ENCODE measurements at places on chromosomes 3 and 15.

DNA sequence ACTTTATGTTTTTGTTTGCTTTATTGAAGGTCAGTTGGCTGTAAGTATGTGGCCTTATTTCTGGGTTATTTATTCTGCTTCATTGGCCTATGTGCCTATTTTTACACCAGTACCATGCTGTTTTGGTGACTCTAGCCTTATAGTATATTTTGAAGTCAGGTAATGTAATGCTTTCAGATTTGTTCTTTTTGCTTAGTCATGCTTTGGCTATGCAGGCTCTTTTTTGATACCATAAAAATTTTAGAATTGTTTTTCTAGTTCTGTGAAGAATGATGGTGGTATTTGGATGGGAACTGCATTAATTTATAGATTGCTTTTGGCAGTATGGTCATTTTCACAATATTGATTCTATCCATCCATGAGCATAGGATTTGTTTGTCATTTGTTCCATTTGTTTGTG is 63.5 kb upstream of the TTC14 start:
- DNase-seq, result no peak

DNA sequence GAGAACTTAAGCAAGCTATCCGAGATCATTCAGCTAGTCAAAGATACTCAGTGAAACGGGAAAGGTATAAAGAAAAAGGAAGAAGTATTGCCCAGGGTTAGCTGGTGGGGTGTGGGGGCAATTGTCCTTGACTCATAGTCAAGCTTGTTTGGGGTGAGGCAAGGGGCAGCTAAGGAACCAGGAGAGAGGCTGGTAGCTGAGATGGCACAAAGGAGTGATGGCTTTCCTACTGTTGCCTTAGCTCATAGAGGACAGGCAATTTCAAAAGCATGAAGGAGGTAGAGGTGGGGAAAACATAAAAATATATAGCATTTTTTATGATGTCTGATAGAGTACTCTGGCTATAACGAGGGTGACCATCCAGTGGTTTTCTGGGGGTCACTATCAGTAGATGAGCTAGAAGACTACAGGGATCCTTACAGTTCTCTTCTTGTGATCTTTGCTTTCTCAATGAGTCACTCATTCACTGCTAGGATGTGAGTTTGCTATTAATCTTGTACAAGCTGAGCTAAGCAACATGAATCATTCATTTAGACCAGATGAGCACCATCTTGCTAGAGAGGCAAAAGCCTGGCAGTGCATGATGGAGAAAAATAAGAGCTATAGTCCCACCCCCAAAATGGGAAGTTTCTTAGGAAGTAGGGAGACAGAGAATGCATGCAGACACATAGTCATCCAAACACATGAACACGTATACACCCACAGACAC is 207.1 kb upstream of the PFN2 start:
- DNase-seq, result peak; percentile 79

DNA sequence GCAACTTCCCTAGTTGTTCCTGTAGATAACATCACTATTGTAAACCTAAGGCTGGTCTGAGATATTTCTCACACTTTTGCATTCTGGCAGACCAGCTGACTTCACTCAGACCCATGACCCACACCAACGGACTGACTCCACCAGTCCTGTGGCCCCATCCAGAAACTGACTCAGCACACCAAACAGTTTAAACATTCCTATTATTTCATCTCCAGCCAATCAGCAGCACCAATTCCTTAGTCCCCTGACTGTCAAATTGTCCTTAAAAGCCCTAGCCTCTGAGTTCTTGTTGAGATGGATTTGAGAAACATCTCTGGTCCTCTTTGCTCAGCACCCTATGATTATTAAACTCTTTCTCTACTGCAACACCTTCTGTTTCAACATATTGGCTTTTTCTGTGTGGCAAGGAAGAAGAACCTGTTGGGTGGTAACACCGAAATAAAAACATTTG is 12.2 kb upstream of the IDH2 start:
- no peak for DNase-seq

DNA sequence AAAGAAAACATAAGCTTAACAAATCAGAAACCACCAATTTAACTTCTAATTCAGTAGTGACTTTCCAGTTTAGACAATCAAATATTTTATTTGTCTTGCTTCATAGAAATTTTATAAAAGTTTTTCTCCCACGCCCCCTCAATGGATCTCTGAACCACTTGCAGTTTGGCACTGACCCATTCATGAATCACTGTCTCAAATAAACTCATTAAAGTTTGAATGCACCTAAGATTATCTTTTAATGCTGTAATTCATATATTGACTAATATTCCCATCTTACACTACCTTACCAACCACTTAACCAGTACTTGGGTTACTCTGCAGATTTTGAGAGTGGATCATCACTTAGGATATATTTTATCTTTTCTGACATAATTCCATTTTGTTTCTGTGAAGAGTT is 880.2 kb downstream of the OTOL1 start:
- no peak for DNase-seq

DNA sequence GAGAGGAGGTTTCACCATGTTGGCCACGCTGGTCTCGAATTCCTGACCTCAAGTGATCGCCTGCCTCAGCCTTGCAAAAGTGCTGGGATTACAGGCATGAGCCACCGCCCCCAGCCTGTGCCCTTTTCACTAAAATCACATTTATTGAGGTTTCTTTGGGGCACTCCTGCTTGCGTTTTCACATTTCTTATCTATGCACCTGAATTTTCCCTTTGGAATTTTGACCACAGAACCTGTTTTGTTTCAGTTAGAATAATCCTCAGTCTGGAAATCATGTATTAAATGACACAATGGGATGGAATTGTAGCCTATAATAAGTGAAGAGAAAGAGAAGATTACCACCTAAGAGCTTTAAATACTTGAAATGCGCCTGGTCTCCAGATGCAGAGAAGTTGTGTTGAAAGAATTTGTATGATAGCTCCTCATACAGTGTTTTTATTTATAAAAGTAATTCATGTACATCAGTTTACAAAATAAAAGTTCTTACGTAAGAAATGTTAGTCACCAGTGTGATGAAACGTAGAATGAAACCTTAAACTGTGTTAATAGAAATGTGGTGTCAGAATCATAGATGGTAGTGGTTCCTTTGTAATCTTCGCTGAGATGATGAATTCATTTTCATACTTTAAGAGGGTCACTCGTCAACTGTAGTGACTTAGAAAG is 107.0 kb downstream of the TCF12 start:
- peak; percentile 77 for DNase-seq

- no peak for DNase-seq
These were observed 18.5 kb upstream of the VPS39 start for GRCh38 chr15:42226648-42227047.

GRCh38 chr3:52182691-52183090 is 15.3 kb upstream of the ALAS1 start:
- DNase-seq, result no peak

- no peak for DNase-seq
These were observed 8.9 kb downstream of the CFAP20DC start for GRCh38 chr3:59040902-59041301.

- peak; percentile 85 for DNase-seq
These were observed 79.7 kb downstream of the FBN1 start for GRCh38 chr15:48565560-48566482.

- DNase-seq, result no peak
These were observed 116.9 kb upstream of the NSMCE3 start for GRCh38 chr15:29386523-29386922.

DNA sequence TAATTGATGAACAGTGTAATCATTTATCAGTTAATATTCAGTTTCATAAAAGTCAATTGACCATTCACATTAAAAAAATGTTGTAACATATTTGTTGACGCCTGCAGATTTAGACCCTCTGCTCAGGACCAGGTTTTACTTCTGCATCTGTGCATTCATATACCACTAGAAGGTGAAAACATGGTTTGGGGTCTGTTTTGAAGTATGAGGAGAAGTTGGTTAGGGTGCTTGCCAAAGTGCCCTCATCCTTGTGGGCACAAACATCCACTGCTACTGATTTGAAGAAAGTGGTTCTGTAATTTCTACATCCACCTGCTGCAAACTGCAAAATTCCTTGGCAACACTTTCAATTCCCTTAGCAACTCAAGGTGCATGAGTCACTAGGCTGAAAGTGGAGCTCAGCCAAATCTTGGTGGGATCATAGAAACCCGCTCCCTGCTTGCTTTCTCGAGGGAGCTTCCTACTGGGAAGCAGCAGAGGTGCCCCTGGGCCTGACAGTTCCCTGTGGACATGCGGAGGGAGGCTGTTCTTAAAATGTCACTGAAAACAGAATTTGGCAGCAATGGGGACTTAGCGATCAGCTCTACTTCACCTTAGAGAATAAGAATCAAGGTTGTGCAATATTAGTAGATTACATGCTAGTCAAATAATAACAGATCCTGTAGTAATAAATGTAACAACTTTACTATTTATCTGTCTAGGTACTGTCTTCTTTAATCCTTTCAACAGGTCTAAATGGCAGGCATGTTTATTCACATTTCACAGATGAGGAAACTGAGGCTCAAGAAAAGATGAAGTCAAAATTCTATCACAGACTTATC is 301.0 kb upstream of the TBL1XR1 start:
- DNase-seq, result peak; percentile 82

DNA sequence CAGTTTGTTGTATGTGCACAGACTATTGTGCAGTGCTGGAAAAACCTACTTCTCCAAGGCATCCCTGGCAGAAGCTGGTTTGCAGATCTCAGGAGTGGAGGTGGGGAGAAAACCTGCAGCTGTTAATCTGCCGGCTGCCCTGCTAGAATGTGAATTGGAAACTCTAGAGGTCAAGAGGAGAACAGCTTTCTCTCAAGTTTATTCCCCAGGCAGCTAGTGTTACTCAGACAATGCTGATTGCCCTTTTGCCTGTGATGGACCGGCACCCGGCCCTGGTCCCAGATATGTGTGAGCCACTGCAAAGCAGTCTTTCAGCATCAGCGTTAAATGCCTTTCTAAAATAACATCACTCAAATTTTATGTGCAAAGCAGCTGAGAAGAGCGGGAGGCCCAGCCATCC is 129.7 kb upstream of the TPM1 start:
- no peak for DNase-seq

DNA sequence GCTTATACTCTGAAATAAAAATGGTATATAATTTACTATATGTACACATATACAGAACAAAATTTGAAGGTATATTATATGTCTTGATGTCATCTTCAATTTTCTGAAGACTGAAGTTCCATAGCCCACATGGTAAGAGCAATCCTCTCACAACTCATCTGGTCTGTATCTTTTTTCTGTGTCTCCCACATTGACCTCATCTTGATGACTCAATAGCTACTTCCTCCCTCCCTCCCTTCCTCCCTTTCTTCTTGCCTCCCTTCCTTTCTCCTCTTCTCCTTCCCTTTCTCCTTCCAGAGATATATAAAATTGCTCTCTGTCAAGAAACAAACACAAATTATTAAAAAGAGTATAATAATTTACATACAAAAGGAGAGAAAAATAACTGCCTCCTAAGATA is 268.5 kb downstream of the SQOR start:
- peak; percentile 24 for DNase-seq

GRCh38 chr3:40875581-40875980 is 323.7 kb upstream of the CTNNB1 start:
- DNase-seq, result no peak

DNA sequence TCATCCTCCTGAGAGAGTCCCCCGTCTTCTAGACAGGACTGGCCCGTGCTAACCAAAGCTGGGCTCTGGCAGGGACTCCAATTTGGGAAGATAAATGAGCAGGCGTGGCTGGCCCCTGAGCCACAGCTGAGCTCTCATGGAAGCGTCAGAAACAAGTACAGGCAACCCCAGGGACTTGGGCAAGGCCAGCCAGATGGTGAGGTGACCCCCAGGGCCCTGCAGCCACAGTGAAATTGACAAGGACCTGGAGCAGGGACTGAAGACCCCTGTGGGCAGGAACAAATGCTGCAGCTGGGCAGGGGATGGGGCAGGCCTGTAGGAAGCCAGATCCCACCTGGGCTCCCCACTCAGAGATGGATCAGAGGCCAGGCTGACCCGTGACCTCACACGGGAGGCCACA is 32.8 kb upstream of the CGNL1 start:
- no peak for DNase-seq

DNA sequence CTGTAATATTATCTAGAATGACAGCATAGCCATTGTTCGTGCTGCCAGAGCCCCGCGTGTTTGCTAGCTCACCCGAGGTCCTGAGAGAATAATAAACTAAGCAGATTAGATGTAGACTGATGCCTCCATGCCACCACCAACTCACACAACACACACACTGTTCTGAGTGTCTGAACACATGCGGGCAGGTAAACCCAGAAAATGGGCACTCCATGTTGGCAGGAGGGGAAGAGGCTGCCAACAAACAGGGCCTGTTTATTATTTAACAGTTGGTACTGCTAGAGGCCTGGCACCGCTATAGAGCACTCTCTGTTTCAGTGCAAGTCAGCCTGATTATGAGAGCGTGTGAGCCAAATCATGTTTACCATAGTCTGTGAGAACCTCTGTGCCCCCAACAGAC is 299.0 kb downstream of the ZBTB20 start:
- no peak for DNase-seq

GRCh38 chr15:93460717-93461116 is 371.7 kb upstream of the RGMA start:
- no peak for DNase-seq

DNA sequence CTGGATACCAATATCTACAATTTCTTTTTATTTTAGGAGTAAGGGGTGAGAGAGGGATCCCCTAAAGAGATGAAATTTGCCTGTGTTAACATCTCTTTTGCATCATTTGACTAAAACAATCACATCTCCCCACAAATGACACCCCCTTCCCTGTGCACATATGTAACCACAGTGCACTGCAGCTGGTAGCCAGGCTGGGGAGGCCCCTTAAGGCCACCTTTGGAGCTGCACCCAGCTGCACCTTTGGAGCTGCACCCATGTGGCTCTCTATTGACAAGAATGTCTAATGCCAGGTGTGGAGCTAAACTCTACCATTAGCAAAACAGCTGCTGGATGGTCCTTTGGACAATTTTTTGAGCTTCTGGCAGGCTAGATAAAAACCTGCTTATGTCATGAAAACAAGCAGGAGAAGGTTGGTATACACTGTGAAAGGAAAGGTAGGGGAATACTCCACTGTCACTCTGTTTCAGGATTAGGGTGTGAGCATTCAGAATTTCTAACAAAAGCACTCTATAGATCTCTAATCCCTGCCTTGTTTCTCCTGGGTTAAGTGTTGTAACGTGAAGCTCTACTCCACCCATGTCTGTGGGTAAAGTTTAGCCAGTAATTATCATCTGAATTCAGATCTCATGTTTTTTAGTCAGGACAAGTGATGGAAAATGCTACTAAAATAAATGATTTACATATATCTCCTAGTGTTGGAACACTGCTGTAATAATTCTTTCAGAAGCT is 52.1 kb downstream of the TFG start:
- peak; percentile 29 for DNase-seq

DNA sequence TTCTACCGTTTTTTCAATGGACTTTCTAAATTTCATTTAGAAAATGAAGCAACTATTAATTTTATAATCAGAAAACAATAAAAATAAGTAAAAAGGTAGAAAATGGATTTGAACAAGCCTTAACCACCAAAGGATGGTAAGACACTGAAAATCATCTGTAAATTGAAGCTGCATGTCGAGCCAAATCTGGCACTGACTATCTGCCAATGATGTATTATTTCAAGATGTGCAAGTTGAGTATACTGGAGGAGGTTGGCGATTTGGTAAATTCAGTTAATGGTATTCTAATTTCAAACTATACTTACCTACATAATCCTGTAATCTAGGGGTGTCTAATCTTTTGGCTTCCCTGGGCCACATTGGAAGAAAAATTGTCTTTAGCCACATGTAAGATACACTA is 93.5 kb downstream of the FMN1 start:
- no peak for DNase-seq

Measured in epithelial cell of esophagus (primary cell).